ENCODE measurements at places on chromosomes 6 and 20.

DNA sequence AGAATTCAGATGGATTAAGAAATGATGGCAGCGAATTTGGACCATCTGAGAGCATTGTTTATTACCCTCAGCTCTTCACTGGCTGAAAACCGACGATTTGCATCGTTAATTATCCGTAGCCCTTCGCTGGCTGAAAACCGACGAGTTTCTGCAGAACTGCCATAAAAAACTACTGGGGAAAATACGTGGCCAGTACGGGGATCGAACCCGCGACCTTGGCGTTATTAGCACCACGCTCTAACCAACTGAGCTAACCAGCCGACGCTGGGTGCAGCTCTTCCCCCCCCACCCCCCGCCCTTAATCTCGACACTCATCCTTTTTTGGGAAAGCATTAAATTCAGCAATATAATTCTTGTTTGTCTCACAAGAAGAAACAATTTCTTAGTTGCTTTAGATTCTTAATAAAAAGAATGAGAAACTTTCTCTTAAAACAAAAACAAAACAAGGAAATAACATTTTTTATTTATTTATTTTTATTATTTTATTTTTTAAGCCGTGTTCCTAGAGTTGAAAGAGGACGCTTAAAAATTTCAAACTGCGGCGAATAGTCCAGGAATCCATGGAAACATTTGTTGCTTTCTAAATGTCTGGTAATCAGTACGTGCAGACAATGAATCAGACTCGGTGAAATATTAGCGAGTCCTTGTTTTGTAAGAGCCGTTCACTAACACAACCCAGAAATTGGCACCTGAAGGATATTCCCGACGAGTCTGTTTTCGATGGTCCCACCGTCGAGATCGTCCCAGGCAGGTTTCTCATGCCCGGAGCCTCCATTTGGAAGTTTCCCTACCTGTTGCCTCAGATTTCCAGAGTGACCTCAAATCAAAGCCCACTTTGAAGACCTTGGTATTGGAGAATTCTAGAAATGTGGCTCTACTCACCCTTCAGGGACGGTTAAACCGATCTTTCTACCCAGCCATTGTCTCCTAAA is 27.8 kb downstream of the PRSS16 start:
- no peak for DNase-seq

DNA sequence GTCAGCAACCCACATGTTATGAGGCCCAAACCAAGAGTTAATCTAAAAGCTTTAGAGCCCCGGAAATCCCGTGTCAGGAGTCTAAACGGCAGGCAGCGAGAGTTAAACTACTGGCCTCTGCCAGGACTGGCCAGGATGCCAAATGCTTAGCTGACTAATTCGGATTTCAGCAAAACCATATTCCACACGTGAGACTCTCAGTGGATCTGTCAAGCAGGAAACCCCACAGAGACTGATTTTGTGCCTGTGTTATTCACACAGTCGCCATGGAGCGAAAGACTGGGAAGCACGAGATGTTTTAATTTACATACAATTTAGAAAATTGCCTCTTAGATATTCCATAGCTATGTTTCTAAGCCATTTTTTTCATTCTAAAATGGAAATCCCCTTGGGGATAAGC is 152.9 kb downstream of the RNASET2 start:
- DNase-seq: no peak

DNA sequence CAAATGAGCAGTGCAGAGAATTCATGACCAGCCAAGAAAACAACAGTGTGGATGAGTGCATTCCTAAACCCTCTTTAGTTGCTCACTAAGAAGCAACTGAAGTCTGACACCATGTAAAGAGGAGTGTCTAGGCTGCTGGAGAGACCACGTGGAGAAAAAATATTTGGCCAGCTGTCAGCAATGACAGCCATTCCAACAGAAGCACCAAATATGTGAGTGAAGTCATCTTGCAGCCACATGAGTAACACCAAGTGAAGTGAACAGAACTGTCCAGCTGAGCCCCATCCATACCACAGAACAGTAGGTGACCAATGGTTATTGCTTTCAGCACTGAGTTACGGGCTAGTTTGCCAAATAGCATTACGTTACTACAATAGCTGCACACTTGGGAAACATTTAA is 89.4 kb downstream of the TBXT start:
- no peak for DNase-seq

GRCh38 chr6:894274-894673 is 201.3 kb upstream of the EXOC2 start:
- no peak for DNase-seq

GRCh38 chr20:33915726-33916331 is 77.9 kb upstream of the RALY start:
- peak; percentile 55 for DNase-seq

DNA sequence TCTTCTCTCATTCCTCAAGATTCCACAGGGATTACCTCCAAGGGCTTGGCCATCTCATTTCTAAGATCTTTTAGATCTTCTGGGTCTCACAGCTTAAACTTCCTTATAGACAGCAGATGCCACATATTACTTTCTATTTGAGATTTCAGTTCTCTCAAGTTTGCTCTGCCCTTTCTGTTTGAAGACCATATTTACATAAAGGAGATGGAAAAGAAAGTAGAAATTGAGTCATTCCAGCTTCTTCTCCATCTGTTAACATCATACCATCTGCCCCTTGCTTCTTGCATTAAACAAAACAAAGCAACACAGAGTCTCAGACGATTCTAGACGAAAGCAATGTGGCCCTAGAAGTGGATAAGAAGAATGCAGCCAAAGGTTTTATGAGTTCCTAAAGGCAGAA is 203.4 kb downstream of the TTLL2 start:
- DNase-seq: no peak

- no peak for DNase-seq
Measured at GRCh38 chr6:159875194-159875593, 15.6 kb upstream of the MAS1 start.

DNA sequence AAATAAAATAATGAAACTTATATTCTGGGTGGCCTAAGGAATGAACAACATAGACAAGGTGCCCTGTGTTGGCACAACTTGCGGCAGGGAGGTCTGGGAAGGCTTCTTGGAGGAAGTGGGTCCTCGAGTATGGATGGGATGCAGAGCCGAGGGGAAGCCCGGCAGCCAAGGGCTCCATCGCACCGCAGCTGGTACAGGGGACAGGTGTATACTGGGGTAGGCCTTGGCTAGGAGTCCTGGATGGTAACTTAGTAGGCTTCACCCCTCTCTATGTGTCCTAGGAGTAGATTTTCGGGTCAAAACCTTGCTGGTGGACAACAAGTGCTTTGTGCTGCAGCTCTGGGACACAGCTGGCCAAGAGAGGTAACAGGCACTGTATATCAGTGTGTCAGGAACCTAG is 28.0 kb downstream of the RAB44 start:
- no peak for DNase-seq

Measured in activated T-cell treated with anti-CD3 and anti-CD28 coated beads, Interleukin-2, amount 50 U/mL, for 4 hours (primary cell).